Activated effector memory CD4-positive, alpha-beta T cell treated with Interleukin-2 at 50 U/mL for 16 hours (primary cell): ENCODE measurements at places on chromosomes 2 and 18.
A peak's percentile ranks its signal among the peaks of the same experiment; 100 is the strongest.

- DNase-seq = no peak
Measured at GRCh38 chr2:195677290-195677689, 20.3 kb downstream of the SLC39A10 start.

- DNase-seq = no peak
Measured at GRCh38 chr2:27811768-27812167, 40.2 kb downstream of the MRPL33 start.

- peak; percentile 28 for DNase-seq
Measured at GRCh38 chr2:75608684-75609333, 37.8 kb upstream of the MRPL19 start.

GRCh38 chr18:36697905-36698304 lies 130.9 kb downstream of the TPGS2 start:
- no peak for DNase-seq

- DNase-seq = no peak
Measured at GRCh38 chr2:180124273-180125139, 117.4 kb upstream of the CWC22 start.

DNA sequence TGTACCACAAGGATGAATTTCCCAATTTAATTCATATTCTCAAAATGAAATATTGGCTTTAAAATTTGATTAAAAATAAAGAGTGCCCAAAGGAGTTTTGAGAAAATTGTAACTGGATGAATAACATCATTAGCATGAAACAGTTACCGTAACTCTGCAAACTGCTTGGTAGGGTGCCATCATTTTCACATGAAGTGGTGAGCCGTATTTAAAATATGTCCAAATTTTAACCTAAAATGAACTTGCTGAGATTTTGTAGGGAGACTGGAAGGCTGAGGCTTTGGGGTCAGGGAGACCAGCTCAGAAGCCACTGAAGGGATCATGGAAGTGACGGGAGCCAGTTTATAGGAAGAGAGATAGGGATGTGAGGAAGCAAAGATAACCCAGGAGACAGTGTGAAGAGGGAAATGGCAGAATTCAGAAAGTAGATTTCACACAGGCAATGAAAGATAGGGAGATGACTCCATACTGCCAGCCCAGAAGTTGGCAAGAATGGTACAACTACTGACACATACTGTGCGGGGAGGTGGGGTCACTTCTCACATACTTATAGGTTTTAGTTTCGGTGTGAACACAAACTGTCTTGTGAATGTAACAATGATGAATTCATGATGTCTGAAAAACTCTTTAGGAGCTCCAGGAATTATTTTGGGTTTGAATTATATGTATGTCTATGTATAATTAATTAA lies 53.8 kb downstream of the EFEMP1 start:
- no peak for DNase-seq

DNA sequence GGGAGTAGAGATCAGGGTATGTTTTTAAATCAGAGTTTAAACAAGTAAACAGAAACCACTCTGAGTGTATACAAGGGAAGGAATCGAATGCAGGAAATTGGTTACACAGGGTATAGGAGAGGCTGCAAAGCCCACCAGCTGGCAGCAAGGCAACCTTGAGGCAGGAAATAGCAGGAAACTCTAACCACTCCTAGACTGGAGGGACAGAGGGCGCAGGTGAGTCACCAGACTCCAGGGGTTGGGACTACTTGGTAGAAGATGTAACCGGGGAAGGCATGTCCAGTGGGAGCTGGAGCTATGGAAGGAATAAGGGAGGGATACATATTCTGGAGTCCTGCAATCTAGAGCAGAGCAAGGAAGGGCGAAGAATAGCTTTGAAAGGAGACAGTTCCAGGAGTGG lies 152.3 kb downstream of the MEIS1 start:
- no peak for DNase-seq

- no peak for DNase-seq
Measured at GRCh38 chr18:68417166-68417799, 297.6 kb downstream of the TMX3 start.

GRCh38 chr2:21372654-21373053 lies 248.9 kb downstream of the TDRD15 start:
- no peak for DNase-seq

- no peak for DNase-seq
Measured at GRCh38 chr18:7517852-7518251, 49.3 kb upstream of the PTPRM start.

DNA sequence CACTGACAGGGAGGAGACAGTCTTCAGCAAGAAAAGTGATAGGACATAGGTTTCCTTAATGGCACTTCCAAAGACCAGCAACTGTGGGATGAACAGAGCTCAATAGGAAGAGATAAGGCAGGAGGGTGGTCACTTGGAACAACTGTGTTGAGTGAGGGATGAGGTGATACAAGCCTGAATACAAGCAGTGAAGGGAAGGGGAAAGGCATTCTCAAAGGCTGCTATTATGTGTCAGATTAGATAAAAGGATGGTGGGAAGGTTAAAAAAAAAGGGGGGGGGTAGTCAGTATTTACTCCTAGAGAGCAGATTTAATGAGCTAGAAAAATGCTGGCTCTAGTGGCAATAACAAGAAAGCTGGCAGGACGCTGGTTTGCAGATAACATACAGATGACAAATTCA lies 25.7 kb downstream of the CCBE1 start:
- no peak for DNase-seq

DNA sequence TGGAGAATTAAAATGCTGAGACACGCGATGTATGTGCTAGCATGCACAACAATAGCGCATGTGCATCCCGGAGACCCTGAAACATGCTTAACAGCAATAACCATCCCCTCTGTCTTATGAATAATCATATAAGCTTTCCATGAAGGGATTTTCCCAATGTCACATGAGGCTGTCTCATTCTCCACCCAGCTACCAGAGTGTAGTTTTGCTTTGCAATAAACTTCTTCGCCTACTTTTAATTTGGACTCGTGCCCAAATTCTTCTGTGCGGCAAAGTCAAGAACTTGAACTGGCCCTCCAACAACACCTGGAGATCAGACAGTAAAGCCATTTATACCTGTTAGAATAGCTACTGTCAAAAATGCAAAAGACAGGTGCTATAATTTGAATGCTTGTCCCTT lies 15.5 kb downstream of the LYG1 start:
- no peak for DNase-seq

DNA sequence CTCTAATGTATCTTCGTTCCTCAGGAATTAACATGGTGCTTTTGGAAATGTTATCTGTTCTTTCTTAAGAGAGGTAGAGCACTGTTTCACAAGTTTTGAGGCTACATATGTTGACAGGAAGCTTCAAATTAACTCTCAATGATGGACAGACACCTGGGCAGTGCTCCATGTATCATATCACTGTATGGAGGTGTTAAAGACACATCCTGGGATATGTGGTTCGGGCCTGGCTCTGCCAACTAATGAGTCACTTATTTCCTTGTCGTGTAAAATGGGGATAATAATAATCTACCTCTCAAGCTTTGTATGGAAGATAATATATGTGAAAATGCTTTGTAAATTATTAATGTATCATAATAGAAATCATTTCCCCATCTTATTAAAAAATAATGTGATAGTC lies 90.2 kb downstream of the PARD3B start:
- no peak for DNase-seq

DNA sequence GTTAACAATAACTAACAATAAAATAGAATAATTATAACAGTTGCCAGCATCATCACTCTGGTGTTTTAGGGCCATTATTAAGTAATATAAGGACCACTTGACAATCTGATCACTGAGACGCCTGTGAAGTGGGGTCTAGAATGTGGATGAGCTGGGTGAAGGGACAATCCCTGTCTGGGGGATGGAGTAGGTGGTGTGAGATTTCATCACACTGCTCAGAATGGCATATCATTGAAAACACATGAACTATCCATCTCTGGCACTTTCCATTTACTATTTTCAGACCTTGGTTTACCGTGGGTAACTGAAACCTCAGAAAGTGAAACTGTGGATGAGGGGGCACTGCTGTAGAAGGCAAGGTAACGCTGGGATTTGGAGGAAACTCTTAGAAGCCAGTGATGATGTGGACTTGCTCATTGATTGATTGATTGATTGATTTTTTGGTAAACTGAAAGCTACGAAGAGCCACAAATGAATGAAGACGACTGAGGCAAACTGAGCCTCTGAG lies 204.4 kb upstream of the TWIST2 start:
- no peak for DNase-seq

- no peak for DNase-seq
Measured at GRCh38 chr18:4823091-4823490, 368.0 kb upstream of the DLGAP1 start.

- DNase-seq = no peak
Measured at GRCh38 chr2:45132551-45132950, 123.3 kb upstream of the SIX2 start.

DNA sequence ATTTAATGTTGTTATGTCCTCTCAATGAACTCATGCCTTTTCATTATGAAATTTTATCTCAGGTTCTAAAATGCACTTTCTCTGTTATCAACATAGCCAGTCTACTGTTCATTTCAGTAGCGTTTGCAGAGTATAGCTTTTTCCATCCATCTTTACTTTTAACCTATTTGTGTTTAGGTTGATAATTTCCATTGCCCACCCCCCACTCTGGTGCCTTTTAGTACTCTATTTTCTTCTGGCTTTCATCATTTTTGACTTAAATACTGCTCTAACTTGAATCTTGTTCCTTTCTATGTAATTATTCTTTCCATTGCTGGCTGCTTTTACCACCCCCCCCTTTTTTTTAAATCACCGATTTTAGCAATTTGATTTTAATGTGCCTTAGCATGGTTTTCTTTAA lies 585.0 kb upstream of the LRATD1 start:
- DNase-seq = no peak

DNA sequence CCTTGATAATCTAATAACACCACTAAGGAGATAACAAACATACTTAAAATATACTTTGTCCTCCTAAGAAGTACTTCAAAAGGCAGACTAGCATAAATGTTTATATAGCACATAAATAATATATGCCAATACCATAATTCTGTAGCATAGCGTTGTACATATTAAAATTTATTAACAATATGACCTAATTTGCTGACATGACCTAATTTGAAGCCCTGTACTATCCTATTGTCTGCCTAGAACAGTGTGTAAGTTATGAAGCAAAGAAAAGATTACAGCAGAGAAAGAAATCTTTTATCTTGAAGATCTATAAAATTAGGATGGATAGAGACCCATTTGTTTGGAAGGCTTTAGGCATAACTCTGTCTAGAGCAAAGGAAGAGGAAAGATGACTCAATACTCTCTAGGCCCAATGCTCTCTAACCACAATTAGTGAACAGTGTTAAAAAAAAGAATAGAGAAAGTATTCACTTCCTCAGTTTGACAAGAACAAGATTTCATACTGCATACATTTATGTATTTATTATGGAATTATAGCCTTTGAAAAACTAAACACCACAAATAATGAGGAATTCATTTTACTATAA lies 231.3 kb downstream of the ZRANB3 start:
- no peak for DNase-seq

DNA sequence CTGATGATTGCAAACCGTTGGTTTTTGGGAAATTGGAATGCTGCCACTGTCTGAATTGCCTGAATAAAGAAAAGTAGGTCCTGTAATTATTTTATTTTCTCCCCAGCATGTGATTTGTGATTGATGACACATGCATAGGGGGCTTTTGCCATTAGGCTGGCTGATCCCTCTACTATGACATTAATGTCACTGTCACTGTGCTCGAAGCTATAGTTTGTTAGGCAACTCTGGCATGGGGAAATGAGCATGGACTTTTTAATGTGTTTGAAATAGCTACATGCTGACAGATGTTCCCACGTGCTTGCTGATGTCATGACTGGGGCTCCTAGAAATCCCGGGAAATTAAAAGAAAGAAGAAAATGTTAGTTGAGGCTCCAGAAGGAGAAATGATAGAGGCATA lies 99.1 kb downstream of the HRH4 start:
- DNase-seq = no peak

GRCh38 chr2:29123617-29124349 lies 8.6 kb downstream of the CLIP4 start:
- no peak for DNase-seq

DNA sequence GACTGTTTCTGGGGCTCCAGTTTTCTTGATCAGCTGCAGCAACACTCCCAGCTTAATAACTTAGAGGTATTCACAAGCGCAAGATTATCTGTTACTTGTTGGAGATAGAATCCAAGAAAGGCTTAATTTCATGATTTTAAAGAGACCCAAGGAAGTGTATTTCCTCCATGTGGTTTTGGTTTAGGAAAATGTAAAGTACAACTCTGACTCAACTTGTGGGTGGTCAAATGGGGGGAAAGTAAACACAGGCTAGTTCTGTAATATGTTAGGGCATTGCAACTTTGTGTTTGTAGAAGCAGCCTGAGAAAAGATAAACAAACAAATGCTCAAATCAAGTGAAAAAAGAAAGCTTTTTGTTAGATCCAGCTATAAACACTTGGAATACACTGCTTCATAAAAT lies 90.1 kb upstream of the COL3A1 start:
- no peak for DNase-seq

DNA sequence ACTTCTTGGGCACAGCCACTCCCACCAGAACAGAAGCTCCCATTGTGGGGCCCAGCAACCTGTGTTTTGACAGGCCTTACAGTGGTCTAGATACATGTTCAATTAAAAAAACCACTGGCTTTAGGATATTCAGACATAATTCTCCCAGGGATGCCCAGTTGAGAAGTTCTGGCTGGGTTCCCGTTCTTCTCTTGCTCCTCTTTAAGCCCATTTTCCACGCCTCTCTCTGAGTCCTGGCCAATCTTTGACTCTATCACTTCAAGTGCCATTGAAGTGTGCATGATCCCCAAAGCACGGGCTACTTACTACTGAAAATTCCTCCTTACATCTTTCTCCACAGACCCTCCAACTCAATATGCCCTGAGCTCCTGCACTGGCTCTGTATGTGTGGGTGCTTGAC lies 17.5 kb upstream of the SULT1C3 start:
- no peak for DNase-seq

DNA sequence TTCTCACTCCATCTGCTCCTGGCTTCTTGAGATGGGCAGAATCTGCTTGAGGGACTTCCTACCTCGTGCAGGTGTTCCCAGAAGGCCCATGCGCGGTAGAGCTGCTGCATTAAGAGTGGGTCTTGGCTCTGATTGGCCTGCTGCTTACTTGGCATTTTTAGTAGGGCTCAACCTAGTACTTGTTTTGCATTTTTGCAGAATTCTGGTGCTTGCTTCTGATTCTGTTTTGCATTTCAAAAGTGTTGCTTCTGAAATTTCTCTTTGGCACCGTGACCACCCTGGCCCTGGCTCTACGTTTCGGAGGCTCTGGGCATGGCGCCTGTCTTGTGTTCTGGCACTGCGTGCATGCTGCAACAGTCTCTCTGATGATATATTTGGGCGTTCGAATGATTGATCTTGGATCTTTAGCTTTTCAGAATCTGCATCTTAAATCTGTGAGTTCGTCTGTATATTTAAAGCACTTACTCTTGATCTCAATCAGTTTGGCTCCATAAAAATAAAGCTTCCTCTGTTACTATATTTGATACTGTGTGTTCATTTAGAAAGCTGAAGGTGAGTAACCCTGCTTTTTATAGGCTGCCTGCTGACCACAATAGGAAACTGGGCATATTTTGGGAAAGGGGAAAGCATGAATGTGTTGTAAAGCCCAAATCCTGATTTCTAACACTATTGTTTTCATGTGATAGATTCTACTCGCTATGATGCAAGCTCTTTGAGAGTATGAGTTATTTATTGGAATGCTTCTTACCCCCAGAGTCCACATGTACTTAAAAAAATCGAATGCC lies 22.2 kb downstream of the EFR3B start:
- no peak for DNase-seq
